ENCODE measurements at places on chromosomes 2 and 18. TPM values are rescaled to one million over a fixed set of nuclear protein-coding genes. Genes with fewer than 3 reads are reported as not detected.

DNA sequence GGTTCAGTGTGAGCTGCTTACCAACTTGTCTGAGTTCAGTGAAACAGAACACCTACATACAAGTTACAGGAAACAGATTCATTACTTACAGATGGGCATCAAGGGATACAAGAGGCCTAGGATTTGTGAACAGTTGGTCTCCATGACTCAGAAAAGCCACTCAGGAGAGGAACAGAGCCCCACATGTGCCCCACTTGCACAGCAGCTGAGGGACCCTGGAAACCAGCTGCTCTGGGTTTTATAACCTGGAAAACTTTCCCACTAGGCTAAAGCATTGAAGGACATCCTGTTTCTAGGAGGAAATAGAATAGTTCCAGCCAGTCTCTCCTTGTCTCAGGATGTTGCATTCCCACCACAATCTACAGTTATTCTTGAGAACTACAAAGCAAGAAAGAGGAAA is 530.0 kb downstream of the ZNF804A start:
- no peaks in the 10 kb centered on the region for H3K36me3 ChIP-seq
- H3K4me1 ChIP-seq: no peaks in the 10 kb centered on the region
- no peak overlapping the region for H3K27ac ChIP-seq
- no peaks in the 10 kb centered on the region for H3K27me3 ChIP-seq

- H3K27ac ChIP-seq: no peak overlapping the region
- H3K27me3 ChIP-seq: no peaks in the 10 kb centered on the region
- H3K4me1 ChIP-seq: no peaks in the 10 kb centered on the region
- no peak overlapping the region for H3K4me3 ChIP-seq
- no peak for DNase-seq
- H3K36me3 ChIP-seq: no peaks in the 10 kb centered on the region
These were observed 176.0 kb downstream of the LTBP1 start for GRCh38 chr2:33122726-33123125.

- H3K27me3 ChIP-seq: no peaks in the 10 kb centered on the region
- no peak for DNase-seq
- H3K27ac ChIP-seq: no peak overlapping the region
- H3K4me1 ChIP-seq: no peaks in the 10 kb centered on the region
These were observed 179.5 kb upstream of the BCL2L11 start for GRCh38 chr2:110941226-110941625.

Gene RNF152
- 1.4 TPM for total RNA-seq

Gene PHOSPHO2
- total RNA-seq: 3.9 TPM

DNA sequence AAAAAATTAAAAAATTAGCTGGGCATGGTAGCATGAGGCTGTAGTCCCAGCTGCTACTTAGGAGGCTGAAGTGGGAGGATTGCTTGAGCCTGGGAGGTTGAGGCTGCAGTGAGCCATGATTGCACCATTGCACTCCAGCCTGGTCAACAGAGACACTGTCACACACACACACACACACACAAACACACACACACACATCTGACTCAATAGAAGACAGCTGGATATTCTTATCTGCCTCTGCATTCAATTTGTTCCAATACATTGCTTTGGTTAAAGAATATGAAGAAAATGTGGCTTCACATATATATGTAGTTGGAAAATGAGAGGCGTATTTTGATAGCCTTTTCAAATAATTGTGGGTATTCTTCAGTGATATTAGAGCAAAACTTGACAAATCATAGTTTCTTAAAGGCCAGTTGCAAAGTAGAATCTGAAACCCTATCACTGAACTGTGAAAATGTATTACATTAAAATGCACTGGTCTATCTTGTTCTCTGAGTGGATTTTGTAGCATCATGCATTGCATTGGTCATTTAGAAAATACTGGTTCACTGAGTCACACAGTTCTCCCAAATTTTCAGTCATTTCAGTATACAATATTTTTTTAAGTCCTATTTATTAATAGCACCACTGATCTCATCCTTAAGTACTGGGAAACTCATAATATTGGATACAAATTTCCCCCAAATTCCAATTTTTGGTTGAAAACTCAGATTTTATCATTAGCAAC is 140.9 kb downstream of the MCFD2 start:
- DNase-seq: no peak
- no peaks in the 10 kb centered on the region for H3K36me3 ChIP-seq
- no peak overlapping the region for H3K27ac ChIP-seq

Gene TEX44
- not detected for total RNA-seq

Gene TBR1
- not detected for total RNA-seq

Gene ABI2
- total RNA-seq: 32.4 TPM

- no peaks in the 10 kb centered on the region for H3K36me3 ChIP-seq
- DNase-seq: no peak
- H3K4me3 ChIP-seq: peak overlapping the region; percentile 59
These were observed 1.5 kb downstream of the COL5A2 start for GRCh38 chr2:189178054-189178453.

DNA sequence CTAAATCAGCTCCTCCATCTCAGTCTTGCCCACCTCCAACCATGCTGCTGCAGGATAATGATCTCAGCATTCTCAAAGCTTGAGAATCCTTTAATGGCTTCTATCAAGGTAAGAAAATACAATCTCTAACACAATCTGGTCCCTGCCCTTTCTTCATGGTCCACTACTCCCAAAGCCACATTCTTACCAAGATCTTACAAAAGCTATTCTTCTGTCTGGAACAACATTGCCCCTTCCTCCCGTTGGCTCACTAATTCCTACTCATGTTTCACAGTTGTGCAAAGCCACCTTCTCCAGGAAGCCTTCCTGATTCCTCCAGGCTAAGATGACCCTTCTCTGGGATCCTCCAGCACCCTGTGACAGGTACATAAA is 5.9 kb upstream of the SFXN5 start:
- H3K4me3 ChIP-seq: no peak overlapping the region
- H3K27me3 ChIP-seq: no peaks in the 10 kb centered on the region
- no peaks in the 10 kb centered on the region for H3K36me3 ChIP-seq
- H3K27ac ChIP-seq: no peak overlapping the region
- peaks cover 9% of the 10 kb centered on the region for H3K4me1 ChIP-seq

- H3K4me1 ChIP-seq: peaks cover 51% of the 10 kb centered on the region
- H3K27me3 ChIP-seq: no peaks in the 10 kb centered on the region
- peaks cover 49% of the 10 kb centered on the region for H3K36me3 ChIP-seq
- no peak for DNase-seq
These were observed 2.4 kb downstream of the MRPL44 start for GRCh38 chr2:223959688-223960087.

DNA sequence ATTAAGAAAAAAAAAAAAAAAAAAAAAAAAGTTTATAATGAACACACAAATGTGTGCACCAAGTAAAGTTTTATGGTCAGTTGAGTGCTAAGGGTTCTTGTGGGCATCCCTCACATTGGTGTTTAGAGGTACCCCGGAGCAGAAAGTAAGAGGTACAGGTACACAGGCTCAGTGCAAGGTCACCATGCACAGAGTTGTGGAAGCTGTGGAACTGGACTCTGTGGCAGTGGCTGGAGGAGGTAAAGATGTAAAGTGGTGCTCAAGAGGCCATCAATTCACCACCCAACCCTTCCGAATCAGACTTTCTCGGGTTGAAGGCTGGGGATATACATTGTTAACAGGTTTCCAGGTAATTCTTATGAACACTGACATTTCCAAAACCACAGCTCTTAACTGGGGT is 299.1 kb upstream of the STON1 start:
- H3K4me1 ChIP-seq: peaks cover 23% of the 10 kb centered on the region
- H3K36me3 ChIP-seq: no peaks in the 10 kb centered on the region
- H3K27ac ChIP-seq: no peak overlapping the region
- DNase-seq: no peak
- H3K4me3 ChIP-seq: no peak overlapping the region

Gene SOCS6
- total RNA-seq: 7.3 TPM

- H3K27me3 ChIP-seq: no peaks in the 10 kb centered on the region
- peak; percentile 45 for DNase-seq
- H3K27ac ChIP-seq: no peak overlapping the region
- no peaks in the 10 kb centered on the region for H3K36me3 ChIP-seq
These were observed 31.4 kb downstream of the NPPC start for GRCh38 chr2:231894566-231895380.

DNA sequence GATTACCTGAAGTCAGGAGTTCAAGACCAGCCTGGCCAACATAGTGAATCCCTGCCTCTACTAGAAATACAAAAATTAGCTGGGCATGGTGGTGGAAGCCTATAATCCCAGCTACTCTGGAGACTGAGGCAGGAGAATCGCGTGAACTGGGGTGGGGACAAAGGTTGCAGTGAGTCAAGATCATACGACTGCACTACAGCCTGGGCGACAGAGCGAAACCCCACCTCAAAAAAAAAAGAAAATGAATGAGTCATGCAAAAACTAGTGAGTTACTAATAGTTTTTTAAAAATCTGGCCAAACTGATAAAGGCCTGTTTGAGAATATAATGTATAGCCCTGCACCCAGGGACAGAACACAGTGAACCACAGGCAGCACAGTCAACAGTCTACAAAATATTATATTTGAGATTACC is 17.5 kb downstream of the AFG3L2 start:
- H3K4me3 ChIP-seq: no peak overlapping the region
- DNase-seq: no peak
- H3K27ac ChIP-seq: no peak overlapping the region

- no peaks in the 10 kb centered on the region for H3K36me3 ChIP-seq
- no peak overlapping the region for H3K27ac ChIP-seq
- no peak for DNase-seq
- H3K27me3 ChIP-seq: no peaks in the 10 kb centered on the region
These were observed 303.9 kb downstream of the EIPR1 start for GRCh38 chr2:3073704-3074103.

DNA sequence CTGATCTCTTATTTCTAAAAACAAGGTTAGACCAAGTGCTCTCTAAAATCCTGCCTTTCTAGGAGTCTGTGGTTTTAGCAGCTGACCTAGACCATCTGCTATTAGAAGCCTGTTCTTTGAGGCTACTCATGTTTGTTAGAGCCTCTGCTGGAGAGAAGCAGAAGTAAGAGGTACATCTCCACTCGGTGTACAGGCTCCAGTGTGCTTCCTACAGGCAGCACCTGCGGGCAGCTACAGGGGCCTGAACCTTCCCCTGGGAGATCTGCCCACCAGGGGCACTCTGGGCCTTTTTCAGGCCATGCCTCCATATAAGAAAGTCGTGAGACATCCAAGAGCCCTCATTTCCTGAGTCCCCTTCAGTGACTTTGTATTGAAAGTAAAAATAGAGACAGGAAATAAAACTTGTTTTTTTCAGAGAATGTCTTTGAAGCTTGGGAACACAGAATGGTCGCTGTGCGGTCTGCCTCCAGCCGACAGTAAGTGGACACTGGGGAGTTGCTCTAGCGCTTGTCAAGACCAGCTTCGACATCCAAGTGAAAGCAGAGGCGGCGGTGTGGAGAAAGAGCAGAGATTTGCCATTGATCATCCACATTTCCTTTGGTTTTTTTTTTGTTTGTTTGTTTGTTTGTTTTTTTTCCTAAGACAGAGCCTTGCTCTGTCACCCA is 31.7 kb downstream of the ONECUT2 start:
- H3K4me3 ChIP-seq: no peak overlapping the region
- no peaks in the 10 kb centered on the region for H3K27me3 ChIP-seq
- H3K36me3 ChIP-seq: no peaks in the 10 kb centered on the region
- DNase-seq: no peak
- H3K4me1 ChIP-seq: no peaks in the 10 kb centered on the region
- H3K27ac ChIP-seq: no peak overlapping the region

Gene RAB27B
- total RNA-seq: 6.1 TPM

GRCh38 chr18:79274823-79275222 is 120.9 kb upstream of the NFATC1 start:
- no peak overlapping the region for H3K4me3 ChIP-seq
- no peak for DNase-seq
- no peaks in the 10 kb centered on the region for H3K27me3 ChIP-seq
- peaks cover under 1% of the 10 kb centered on the region for H3K36me3 ChIP-seq
- no peak overlapping the region for H3K27ac ChIP-seq

DNA sequence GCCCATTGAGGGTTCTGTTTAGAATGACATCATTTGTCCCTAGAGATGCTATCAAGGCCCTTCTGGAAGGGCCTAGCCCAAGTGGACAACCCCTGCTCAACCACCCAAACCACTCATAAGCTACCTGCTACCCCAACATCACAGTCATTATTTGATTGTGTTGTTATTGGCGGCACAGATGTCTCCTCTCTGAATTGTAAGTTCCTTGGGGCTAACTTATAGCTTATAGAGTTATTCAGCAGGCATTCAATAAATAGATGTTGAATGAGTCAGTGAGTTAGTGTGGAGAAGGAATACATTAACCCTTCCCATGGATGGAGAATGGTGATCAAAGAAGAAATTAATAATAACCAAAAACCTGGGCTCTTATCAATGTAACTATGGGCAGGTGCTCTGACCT is 80.0 kb downstream of the ACAA2 start:
- H3K27me3 ChIP-seq: no peaks in the 10 kb centered on the region
- no peak for DNase-seq
- H3K27ac ChIP-seq: no peak overlapping the region
- no peaks in the 10 kb centered on the region for H3K4me1 ChIP-seq
- no peak overlapping the region for H3K4me3 ChIP-seq

- no peaks in the 10 kb centered on the region for H3K27me3 ChIP-seq
- H3K27ac ChIP-seq: no peak overlapping the region
- no peaks in the 10 kb centered on the region for H3K36me3 ChIP-seq
- H3K4me1 ChIP-seq: no peaks in the 10 kb centered on the region
- H3K4me3 ChIP-seq: no peak overlapping the region
These were observed 14.2 kb downstream of the ECEL1 start for GRCh38 chr2:232473467-232473890.

DNA sequence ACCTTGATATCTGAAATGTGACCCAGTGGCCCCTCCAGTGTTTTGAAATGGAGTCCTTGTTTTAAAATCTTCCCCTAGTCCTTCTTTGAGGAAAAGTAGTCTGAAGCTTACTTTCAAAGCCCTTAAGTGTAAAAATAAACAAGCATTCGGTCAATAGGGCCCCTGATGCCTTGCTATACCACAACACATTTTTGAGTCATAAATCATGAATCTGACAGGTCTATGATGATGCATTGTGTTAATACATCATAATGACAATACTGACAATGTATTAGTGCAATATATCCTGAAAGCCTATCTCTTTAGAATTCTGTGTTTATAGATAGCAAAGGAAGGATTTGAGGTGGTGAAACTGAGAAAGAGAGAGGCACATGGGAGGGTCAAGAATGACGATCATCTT is 464.2 kb downstream of the MEIS1 start:
- no peak for DNase-seq
- no peaks in the 10 kb centered on the region for H3K4me1 ChIP-seq
- H3K4me3 ChIP-seq: no peak overlapping the region
- H3K36me3 ChIP-seq: no peaks in the 10 kb centered on the region
- no peaks in the 10 kb centered on the region for H3K27me3 ChIP-seq
- H3K27ac ChIP-seq: no peak overlapping the region

GRCh38 chr18:79753391-79753851 is 44.3 kb upstream of the KCNG2 start:
- no peaks in the 10 kb centered on the region for H3K27me3 ChIP-seq
- H3K4me1 ChIP-seq: no peaks in the 10 kb centered on the region
- DNase-seq: peak; percentile 68
- H3K4me3 ChIP-seq: no peak overlapping the region
- no peak overlapping the region for H3K27ac ChIP-seq

All from spleen (tissue), 13 donors.